ENCODE measurements at places on chromosomes 6 and 20.

DNA sequence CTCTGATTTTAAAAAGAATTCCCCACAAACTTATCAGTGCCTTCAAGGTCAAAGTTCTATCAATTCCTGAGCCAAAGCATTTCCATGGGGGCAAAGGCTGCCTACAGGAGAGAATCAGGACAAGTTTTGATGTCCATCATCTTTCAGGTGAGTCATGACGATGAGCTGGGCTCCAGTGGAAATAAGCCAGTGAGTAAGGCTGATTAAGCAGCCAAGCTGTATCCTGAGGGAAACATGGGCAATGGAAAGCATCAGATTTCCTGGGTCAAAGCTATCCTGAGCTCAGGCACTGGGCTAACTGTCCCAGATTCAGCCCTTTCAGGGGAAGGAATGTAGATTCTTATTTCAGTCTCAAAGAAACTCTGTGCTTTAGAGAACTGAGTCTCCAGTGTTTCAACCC lies 377.4 kb downstream of the CD109 start:
- no peak for DNase-seq

DNA sequence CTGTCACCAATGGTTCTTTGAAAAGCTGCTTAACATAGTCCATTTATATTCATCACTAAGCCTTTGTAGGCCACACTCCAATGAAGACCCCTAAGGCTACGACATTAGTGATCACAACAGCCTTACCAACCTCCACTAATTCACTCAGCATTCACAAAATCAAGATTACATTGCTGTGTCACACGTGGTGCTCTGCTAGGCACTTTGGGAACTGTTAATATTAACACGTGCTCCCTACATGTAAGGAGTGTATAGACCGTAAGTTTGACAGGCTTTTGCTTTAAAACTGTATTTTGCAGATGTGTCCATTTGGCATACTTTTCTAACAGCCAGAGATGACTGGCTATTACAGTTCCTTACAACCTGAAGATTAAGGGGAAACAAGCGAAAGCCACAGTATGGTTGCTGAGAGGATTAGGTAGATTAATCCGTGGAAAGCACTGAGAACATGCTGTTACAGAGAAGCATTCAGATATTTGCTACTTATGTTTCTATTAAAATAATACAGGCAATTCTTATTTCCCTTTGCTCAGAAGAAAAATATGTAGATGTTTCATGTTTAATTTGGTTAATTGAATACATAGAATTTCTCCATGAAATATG lies 69.7 kb downstream of the SAMD3 start:
- no peak for DNase-seq

GRCh38 chr6:113936093-113936934 lies 34.6 kb downstream of the HDAC2 start:
- no peak for DNase-seq

DNA sequence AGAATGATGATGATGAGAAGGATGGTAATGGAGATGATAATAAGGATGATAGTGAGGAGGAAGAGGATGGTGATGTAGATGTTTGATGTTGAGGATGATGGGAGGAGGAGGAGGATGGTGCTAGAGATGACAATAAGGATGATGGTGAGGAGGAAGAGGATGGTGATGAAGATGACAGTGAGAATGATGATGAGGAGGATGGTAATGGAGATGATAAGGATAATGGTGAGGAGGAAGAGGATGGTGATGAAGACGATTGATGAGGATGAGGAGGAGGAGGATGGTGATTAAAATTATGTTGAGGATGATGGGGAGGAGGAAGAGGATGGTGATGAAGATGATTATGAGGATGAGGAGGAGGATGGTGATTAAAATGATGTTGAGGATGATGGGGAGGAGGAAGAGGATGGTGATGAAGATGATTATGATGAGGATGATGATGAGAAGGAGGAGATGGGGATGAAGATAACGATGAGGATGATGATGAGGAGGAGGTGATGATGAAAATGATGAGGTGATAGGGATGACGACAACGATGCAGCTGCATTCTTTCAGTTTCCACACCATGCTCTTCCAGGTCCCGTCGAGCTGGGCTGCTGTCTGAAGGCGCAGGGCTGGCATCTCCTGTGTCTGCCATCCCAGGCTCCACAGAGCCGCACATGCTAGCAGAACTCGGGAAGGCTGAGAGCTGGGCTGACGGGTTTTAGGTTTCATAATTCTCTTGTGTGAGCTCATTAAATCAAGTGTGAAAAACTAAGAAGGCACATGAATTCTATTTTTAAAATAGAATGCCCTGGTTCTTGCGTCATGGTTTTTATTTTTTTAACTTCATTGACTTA lies 274.9 kb downstream of the SMOC2 start:
- no peak for DNase-seq

- no peak for DNase-seq
Observed at GRCh38 chr6:111052171-111052570, 35.1 kb upstream of the SLC16A10 start.

Measured in substantia nigra (tissue), 51 donors.